ENCODE measurements at places on chromosomes 2 and 18.

DNA sequence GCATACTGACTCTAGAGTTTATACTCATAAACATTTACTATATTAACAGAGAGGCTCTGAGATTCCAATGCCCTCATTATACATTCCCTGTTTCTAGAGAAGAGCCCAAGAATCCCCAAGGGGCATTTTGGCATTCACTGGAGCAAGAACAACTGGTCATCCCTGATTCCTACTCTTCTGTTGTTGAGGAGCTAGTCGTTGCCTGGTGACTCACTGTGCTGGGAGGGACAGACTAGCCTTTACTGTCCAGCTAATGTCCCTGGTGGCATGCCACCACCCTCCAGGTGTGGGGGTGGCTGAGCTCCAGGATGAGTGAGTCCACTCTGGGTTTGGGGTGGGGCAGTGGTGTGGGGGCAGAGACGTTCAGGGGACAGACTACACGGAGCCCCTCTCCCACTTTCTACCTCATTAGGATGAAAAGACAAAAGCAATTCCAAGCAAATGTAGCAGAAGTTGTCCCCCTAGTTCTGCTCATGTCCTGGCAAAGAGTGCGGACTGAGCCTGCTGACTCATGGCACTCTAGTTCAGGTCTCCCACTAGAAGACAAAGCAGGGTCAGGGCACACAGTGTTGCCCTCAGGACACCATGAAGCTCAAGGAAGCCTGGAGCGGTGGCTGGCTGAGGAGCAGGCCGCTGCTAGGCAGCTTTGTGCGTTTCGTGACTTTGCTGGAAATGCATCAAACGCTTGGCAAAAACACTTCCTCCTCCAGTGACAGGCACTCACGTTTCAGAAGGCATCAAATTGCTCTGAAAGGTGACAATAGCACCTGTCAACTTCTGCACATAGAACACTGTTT, 49.4 kb downstream of the RHOB start:
- DNase-seq = no peak

- no peak for DNase-seq
These were observed 36.8 kb upstream of the TRAPPC8 start for GRCh38 chr18:31979714-31980113.

DNA sequence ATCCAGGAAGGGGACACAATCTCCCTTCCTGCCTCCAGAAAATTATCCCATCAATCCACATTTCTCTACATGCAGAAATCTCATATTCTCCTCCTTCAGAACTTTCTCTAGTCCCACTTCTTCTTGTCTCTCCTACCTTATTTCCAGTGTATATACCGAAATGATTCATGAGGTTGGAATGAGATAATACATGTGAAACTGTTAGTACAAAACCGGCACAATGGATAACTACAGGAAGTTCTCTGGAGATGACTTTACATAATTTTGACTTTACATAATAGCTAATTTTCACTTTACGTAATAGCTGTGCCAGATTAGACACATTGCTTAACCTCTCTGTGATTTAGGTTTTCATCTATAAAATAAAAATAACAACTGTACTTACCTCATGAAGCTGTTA, 801.3 kb downstream of the ERBB4 start:
- DNase-seq = no peak

GRCh38 chr2:139427164-139427563, 647.0 kb upstream of the NXPH2 start:
- no peak for DNase-seq

GRCh38 chr2:226796840-226797288, 2.8 kb downstream of the IRS1 start:
- DNase-seq = no peak
